ENCODE measurements at places on chromosomes 1 and 21. TPM values are rescaled to one million over a fixed set of nuclear protein-coding genes. Genes with fewer than 3 reads are reported as not detected.

GRCh38 chr1:48695161-48695560 lies 81.5 kb downstream of the BEND5 start:
- DNase-seq, result no peak
- H3K27ac ChIP-seq, result no peak overlapping the region
- peaks cover 3% of the 10 kb centered on the region for H3K27me3 ChIP-seq
- H3K36me3 ChIP-seq, result no peaks in the 10 kb centered on the region

GRCh38 chr1:154873321-154873950 lies 3.4 kb upstream of the KCNN3 start:
- no peaks in the 10 kb centered on the region for H3K36me3 ChIP-seq
- no peak overlapping the region for H3K27ac ChIP-seq
- H3K27me3 ChIP-seq, result peaks cover 23% of the 10 kb centered on the region

GRCh38 chr1:230022666-230023380 lies 44.2 kb upstream of the GALNT2 start:
- no peak for DNase-seq
- H3K4me1 ChIP-seq, result no peaks in the 10 kb centered on the region
- H3K36me3 ChIP-seq, result no peaks in the 10 kb centered on the region
- peaks cover 12% of the 10 kb centered on the region for H3K27me3 ChIP-seq
- H3K27ac ChIP-seq, result no peak overlapping the region
- no peak overlapping the region for H3K4me3 ChIP-seq

DNA sequence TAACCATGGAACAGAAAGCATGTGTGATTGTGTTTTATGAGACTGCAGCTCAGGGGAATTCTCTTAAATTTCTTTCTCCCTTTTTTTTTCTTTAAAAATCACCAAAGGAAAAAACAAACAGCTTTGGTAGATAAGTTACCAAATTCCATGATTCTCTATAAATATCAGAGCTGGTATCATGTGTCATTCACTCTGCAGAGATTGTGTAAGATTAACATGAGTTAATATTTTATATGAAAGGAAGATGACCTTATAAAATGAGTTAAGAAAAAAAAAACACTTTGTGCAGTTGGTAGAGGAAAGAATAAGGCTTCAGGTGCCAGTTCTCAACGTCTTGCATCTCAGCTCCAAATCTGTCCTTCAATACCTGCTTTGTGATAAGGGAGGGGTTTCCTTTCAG lies 238.2 kb upstream of the MAP1LC3C start:
- no peak for DNase-seq
- H3K36me3 ChIP-seq, result no peaks in the 10 kb centered on the region
- no peak overlapping the region for H3K27ac ChIP-seq

- no peak for DNase-seq
- no peak overlapping the region for H3K4me3 ChIP-seq
- no peaks in the 10 kb centered on the region for H3K36me3 ChIP-seq
These were observed 4.8 kb downstream of the KISS1 start for GRCh38 chr1:204191456-204191855.

DNA sequence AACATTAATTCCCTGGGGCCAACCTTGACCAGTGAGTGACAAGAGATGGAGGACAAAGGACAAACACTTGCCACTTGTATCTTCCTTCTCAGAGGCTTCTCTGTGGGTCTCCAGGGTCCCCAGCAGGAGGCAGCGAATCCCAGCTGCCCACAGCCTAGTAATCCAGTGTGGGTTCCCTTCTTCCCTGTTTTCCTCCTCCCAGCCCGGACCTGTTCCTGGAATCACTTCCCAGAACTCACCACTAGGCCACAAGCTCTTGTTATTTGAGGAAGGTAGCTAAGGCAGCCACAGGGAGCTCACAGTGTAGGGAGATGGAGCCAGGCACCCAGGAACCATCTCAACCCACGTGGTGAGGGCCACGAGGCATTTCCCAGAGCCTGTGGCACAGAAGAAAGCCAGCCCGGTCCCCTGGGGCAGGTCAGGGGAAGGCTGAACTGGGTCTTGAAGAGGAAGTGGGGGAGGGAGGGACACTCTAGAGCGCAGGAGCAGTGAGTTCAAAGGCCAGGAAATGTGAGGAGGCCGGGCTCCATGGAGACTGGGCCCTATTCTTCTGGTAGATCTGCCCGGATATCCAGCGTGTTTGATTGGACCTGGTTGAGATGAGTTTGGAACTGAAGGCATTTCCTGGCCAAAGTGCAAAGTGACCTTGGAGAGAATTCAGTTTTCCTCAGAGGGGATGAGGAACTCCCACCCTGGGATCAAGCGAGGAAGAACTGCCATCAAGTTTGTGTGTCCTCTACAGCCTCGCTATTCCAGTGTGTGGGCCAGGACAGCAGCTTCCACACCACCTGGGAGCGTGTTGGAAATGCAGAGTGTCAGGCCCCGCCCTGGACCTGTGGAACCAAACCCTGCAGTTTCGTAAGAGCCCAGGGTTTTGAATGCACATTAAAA lies 20.3 kb upstream of the C2CD2 start:
- no peaks in the 10 kb centered on the region for H3K27me3 ChIP-seq
- no peak overlapping the region for H3K27ac ChIP-seq
- no peak for DNase-seq
- H3K36me3 ChIP-seq, result no peaks in the 10 kb centered on the region

DNA sequence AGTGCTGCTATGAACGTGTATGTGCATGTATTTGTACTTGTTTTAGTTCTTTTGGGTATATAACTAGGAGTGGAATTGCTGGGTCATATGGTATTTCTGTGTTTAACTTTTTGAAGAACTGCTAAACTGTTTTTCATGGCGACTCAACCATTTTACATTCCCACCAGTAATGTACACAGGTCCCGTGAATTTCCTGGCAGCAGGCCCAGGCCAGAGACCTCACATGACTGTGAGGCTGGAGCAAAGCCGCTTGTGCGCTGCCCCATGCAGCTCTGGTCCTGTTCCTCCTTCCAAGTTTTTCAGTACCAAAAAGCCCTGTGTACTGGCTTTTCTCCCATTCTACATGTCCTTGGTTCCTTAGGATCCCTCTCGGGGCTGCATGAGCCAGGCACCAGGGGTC lies 29.6 kb downstream of the ACOT11 start:
- DNase-seq, result no peak
- no peak overlapping the region for H3K27ac ChIP-seq
- H3K36me3 ChIP-seq, result no peaks in the 10 kb centered on the region
- no peak overlapping the region for H3K4me3 ChIP-seq
- H3K27me3 ChIP-seq, result no peaks in the 10 kb centered on the region

Gene NTNG1
- total RNA-seq, result not detected

Gene RIMKLA
- total RNA-seq, result 5.3 TPM

Gene HHAT
- total RNA-seq, result 0.43 TPM
